ENCODE measurements at places on chromosomes 2 and 18. TPM values are rescaled to one million over a fixed set of nuclear protein-coding genes. Genes with fewer than 3 reads are reported as not detected.
A peak's percentile ranks its signal among the peaks of the same experiment; 100 is the strongest.

GRCh38 chr2:201931951-201932350, 101.7 kb upstream of the FZD7 start:
- H3K36me3 ChIP-seq = no peaks in the 10 kb centered on the region
- peaks cover 52% of the 10 kb centered on the region for H3K4me1 ChIP-seq
- no peak for DNase-seq
- H3K27ac ChIP-seq = peak overlapping the region; percentile 94
- peak overlapping the region; percentile 59 for H3K4me3 ChIP-seq

- no peak overlapping the region for H3K27ac ChIP-seq
- no peaks in the 10 kb centered on the region for H3K4me1 ChIP-seq
- DNase-seq = peak; percentile 64
- no peaks in the 10 kb centered on the region for H3K36me3 ChIP-seq
- H3K27me3 ChIP-seq = no peaks in the 10 kb centered on the region
Measured at GRCh38 chr2:3034856-3035255, 342.8 kb downstream of the EIPR1 start.

GRCh38 chr2:217366266-217366895, 506.5 kb upstream of the TNP1 start:
- peaks cover 1% of the 10 kb centered on the region for H3K36me3 ChIP-seq
- no peak overlapping the region for H3K27ac ChIP-seq
- no peak for DNase-seq
- H3K4me3 ChIP-seq = no peak overlapping the region
- H3K27me3 ChIP-seq = no peaks in the 10 kb centered on the region

FARSB gene
- 15.8 TPM for total RNA-seq

CAPN14 gene
- 0.24 TPM for total RNA-seq

REG3G gene
- total RNA-seq = not detected

OSR1 gene
- 6.1 TPM for total RNA-seq

NTSR2 gene
- total RNA-seq = not detected

Measured in osteocyte (in vitro differentiated cells).